Amniotic stem cell (primary cell): ENCODE measurements at places on chromosomes 1 and 21.

GRCh38 chr1:8389958-8390535 lies 72.1 kb downstream of the SLC45A1 start:
- DNase-seq = no peak

GRCh38 chr1:9894115-9894514 lies 16.0 kb downstream of the CTNNBIP1 start:
- no peak for DNase-seq

- peak; percentile 58 for DNase-seq
Measured at GRCh38 chr1:238652346-238652968, 733.9 kb upstream of the CHRM3 start.

GRCh38 chr1:36080801-36081200 lies 3.1 kb upstream of the TEKT2 start:
- no peak for DNase-seq

GRCh38 chr1:154418062-154418921 lies 13.1 kb downstream of the IL6R start:
- DNase-seq = no peak

DNA sequence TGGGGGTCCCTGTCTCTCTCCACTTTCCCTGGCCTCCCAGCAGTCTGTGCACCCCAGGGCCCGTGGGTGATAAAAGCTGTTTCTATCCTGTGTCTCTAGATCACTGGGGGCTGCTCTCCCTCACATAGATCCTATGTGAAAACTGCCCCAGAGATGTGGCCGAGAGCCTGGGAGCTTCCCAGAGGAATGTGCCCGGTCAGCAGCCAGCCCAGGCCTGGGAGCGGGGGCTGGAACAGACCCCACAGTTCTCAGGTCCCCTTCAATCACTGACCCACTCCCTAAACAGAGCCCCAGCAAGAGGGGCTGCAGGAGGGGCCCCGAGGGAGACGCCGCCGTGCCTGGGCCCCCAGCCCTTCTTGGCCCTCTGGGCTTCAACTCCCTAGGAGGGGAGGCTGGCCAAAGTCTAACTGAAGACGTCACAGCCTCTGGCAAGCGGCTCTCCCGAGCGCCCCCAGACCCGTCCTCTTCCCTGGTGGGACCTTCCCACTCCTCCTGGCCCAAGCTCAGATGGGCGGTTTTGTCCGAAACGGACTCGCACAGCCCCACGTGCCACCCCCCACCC lies 403 bp downstream of the MXRA8 start:
- no peak for DNase-seq

GRCh38 chr1:118859999-118860398 lies 128.1 kb downstream of the TBX15 start:
- DNase-seq = no peak

DNA sequence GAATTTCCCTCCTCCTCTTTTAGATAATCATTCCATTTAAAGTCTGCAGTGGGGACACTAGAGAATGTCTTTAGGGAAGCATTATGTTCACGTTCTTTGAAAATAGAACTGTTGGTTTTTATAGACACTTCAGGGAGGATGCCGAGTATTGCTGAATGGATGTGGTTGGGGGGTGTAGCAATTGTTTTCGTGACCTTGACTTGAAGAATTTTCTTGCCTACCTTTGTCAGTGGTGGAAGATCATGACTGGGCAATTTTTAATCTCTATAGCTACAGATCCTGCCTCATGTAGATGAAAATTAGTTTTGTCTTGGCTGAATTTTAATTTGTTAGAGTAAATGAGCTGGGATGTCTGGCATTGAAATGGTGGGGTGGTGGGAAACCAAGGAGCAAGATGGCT lies 3.8 kb downstream of the SMG7 start:
- no peak for DNase-seq

GRCh38 chr1:197103300-197103699 lies 36.2 kb upstream of the F13B start:
- no peak for DNase-seq

DNA sequence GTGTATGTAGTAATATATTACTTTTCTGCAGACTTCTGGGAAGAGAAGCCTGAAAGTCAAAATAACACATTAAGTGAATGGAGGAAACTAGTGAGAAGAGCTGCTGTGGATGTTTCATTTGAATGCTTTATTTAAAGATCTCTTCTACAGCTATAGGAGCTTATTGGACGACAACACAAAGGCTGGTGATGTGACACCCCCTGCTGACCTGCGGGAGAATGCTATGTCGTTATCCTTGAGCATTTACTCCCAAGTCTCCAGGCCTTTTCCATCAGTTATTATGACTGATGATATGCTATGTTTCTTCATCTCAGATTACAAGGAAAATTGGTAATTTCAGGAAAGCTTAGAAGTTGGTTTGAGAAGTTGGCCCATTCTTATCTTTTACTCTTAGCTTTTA lies 22.3 kb upstream of the PLA2G4A start:
- no peak for DNase-seq

GRCh38 chr1:38783640-38784229 lies 75.8 kb downstream of the RRAGC start:
- DNase-seq = no peak

- no peak for DNase-seq
Measured at GRCh38 chr1:70979881-70980280, 67.7 kb downstream of the PTGER3 start.

GRCh38 chr1:234531151-234531635 lies 52.2 kb upstream of the TARBP1 start:
- DNase-seq = no peak

DNA sequence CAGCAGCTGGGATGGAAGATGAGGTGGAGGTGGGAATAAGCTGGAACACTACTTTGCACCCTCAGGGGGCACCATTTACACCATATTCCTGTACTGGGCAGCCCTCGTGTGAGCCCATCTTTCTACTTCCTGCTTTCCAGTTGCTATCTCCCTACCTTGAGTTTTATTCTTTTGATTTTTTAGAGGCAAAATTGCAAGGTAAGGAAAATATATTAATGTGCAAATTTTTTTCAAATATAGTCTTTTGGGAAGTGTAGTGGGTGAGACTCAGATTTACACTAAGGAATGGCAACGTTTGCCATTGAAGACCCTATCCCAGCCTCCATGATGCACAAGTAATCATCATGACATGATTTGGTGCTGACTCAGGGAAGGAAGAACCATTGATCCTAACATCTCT lies 31.1 kb upstream of the DUSP23 start:
- no peak for DNase-seq

GRCh38 chr1:63668298-63668697 lies 75.1 kb downstream of the PGM1 start:
- DNase-seq = no peak
